ENCODE measurements at places on chromosomes 4 and X.

GRCh38 chr4:113094802-113095201 lies 45.3 kb downstream of the ANK2 start:
- DNase-seq: no peak

- no peak for DNase-seq
These were observed 11.0 kb upstream of the TNIP2 start for GRCh38 chr4:2767046-2767704.

DNA sequence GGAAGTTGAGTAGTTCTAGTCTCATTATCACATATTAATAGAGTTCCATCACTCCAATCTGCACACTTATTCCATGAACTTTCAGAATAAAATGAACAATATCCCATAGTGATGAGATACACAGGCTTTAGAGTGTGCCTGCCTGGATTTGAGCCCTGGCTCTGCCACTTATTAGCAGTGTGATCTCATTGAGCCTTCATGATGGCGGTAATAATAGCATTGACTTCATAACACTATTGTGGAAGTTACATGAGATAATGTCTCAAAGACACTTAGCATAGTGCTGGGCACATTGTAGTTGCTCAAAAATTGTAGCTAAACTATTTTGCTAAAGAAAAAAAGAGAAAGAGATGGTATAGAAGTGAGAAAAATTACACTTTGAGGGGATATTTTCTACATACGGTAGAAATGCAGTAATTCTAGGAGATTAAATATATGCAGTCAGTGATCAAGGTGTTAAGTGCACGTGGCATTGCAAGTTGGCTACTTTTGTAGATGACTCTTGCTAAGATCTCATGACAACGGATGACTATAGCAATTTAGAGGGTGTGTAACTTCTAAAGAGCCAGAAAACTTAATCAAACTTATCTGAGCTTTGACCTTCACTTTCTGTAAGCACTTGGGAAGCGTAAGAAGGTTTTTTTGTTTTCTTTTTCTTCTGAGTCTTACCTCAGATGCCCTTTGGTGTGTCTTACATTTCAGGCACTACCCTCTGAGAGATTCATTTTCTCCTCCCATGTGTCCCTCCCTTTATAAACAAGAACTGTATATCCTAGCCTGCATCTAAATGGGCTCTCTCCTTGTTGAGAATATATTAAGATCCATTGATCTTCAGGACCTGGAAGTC lies 380.6 kb upstream of the NR3C2 start:
- DNase-seq: no peak

DNA sequence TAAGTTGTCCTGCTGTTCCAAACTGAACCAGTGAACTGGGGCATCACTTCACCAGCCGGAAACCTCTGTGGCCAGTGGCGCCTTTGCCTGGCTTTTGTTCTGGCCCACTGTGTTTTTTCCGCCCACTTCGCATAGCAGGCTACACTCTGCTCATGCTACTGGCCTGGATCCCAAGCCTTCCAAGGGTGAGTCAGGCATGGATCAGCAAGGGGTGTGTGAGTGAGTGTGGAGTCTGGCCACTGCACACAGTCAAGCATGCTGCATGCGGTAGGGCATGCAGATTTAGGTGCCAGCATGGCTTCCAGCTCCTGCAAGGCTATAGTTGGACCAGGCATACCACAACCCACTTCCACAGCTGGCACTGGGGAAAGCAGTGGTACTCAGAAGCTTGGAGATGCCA lies 1967.9 kb downstream of the C4orf33 start:
- no peak for DNase-seq

- no peak for DNase-seq
These were observed 104.8 kb upstream of the PDE5A start for GRCh38 chr4:119733431-119733830.

Data from stimulated activated CD8-positive, alpha-beta memory T cell treated with anti-CD3 and anti-CD28 coated beads, Interleukin-7, amount 100 ng/mL, for 1 hour (primary cell).